Fibroblast of villous mesenchyme (primary cell): ENCODE measurements at places on chromosomes 13 and 19.
A peak's percentile ranks its signal among the peaks of the same experiment; 100 is the strongest.

GRCh38 chr13:80901111-80901510, 560.2 kb upstream of the SPRY2 start:
- DNase-seq: no peak

DNA sequence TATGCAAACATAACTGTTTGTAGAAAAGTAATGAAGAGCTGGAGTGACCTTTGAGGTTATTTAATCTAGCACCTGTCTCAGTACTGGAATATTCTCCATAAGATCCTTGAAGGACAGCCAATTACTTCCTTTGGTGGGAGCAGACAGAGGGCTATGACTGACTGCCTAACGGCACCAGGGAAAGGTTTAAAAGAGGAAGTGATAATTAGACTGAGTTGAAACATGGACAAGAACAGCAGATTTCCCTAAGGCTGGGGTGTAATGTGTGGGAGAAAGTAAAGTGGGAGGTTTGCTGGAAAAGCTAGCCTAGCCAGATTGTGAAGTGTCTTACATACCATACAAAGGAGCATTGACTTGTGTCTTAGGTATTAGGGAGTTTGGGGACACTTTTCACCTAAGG, 191.3 kb upstream of the PCDH9 start:
- DNase-seq: no peak

DNA sequence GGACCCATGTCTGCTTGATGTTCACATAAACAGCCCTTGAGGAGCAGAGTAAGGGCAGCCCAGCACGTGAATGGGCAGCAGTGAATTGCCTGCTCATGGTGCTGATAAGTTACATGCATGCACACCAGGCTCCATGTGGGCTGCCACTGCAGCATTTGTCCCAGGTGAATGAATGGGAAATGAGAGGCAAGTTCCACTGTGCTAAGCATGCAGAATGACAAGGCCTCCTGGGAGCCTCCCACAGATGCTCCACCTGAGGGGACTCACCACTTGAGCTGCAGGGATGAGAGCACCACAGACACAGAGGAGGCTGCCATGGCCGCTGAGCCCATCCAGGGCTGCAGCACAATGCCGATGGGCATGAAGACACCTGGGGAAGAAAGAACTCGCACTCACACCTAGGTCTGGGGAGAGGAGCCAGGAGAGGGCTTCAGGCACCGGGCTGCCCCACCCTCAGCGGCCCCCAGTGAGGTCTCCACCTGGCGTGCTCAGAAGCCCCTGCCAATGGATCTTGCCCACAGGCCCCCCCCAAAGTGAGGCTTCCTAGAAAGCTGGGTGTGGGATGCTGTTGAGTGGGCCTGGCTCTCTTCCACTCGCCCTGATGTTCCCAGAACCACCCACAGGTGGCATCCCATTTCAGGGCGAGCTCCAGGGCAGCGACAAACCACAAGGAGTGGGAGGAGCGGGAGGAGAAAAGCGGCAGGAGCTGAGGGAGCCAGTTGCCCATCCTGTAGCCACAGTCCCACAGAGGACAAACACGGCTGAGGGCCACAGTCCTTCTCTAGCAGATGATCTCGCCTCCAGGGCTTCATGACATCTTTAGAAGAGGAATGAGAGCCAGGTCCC, 73.8 kb downstream of the CCDC70 start:
- DNase-seq: peak; percentile 4

DNA sequence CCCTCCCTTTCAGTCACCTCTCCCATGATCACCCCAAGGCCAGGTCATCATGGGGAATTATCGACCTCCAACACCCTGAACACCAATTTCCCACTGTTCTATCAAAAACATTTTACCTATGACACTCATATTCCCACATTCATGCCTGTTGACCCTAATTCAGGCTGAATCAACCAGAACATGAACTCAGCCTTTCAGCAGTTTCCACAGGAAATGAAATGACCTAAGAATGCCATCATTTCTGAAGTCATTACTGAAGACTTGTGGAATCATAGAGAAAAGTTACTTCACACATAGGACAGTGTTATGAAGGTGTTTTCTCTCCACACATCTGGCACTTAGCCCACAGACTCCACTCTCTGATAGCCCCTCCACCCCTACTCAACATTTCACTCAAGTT, 29.9 kb upstream of the FAM124A start:
- no peak for DNase-seq

- DNase-seq: peak; percentile 96
Observed at GRCh38 chr13:28753208-28753892, 34.6 kb upstream of the SLC46A3 start.

DNA sequence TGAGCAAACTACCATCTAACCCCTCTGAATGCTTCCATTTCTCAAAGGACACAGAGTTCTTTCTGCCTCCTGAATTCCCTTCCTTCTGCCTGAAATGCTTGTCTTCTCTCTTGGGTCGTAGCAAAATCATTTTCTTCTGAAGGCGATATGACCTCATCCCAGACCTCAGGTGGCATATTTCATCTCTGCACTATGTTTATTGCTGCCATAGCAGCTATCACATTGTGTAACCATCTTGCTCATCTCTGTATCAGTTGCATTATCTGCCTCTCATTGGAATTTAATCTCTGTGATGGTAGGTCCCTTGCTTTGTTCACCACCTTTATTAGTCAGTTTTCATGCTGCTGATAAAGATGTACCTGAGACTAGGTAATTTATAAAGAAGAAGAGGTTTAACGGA, 32.5 kb upstream of the RAP2A start:
- no peak for DNase-seq

DNA sequence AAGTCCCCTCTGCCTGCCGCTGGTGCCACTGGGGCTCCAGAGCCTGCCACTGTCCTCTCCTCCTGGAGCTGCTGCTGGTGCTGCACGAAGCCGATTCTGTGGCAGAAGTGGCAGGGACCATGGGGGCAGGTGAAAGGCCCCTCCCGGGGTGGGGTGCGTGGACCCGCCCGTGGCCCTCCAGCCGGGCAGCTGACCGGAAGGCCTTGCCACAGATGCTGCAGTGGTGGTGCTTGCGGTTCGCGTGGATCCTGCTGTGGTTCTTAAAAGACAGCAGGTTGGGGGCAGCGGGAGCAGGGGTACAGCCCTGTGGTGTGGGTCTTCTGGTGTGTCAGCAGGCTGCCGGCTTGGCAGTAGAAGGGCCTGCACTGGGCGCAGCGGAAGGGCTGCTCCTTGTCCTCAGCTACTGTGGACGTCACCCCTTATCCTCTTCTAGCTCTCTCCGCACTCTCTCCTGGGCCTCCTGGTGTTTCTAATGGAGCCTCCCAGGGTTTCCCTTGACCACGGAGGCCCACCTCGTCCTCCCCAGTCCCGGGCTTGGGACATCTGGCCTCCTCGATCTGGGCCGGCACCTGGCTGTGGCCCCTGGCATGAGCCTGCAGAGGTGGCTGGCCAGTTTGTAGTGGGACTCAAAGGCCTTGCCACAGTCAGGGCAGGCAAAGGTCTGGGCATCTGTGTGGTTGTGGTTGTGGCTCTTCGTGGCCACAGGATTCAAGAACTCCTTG, 380.4 kb downstream of the OLFM4 start:
- DNase-seq: no peak

- no peak for DNase-seq
Observed at GRCh38 chr13:26308836-26309235, 54.9 kb downstream of the CDK8 start.

DNA sequence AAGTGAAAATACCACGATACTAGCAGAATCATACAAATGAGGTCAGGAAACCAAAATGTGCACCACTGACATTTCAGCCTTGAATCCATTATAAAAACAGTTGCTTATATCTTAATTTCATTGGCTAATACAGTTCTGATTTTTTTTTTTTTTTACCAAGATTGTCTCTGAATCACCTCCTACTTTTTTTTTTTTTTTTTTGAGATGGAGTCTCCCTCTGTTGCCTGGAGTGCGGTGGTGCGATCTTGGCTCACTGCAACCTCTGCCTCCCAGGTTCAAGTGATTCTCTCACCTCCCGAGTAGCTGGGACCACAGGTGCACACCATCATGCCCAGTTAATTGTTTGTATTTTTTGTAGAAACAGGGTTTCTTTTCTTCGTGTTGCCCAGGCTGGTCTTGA, 270.2 kb downstream of the LMO7 start:
- no peak for DNase-seq

GRCh38 chr13:111920932-111921705, 145.8 kb upstream of the SOX1 start:
- DNase-seq: no peak

- DNase-seq: peak; percentile 42
Observed at GRCh38 chr19:46256855-46257254, 27.3 kb downstream of the IGFL1 start.

GRCh38 chr13:84896128-84896527, 903.1 kb downstream of the SLITRK6 start:
- DNase-seq: peak; percentile 52

GRCh38 chr13:80239571-80240255, 101.2 kb downstream of the SPRY2 start:
- no peak for DNase-seq

GRCh38 chr13:46022481-46022880, 30.1 kb downstream of the ZC3H13 start:
- no peak for DNase-seq

DNA sequence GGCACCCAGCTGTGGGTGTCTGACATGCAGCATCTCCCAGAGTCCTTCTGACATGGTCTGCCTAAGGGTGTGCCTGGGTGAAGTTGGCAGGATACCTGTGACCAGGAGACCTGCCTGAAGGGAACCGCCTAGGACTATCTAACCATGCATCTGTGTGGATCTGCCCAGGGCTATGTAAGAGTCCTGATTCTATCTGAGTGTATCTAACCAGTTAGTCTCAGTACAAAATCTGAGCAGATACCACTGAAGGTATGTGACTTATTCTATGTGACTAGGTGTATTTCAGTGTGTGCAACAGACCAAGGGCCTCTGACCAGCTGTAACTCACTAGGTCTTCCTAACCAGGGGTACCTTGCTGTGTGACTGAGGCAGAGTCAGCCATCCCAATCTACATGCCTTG, 28.2 kb upstream of the FBL start:
- no peak for DNase-seq

DNA sequence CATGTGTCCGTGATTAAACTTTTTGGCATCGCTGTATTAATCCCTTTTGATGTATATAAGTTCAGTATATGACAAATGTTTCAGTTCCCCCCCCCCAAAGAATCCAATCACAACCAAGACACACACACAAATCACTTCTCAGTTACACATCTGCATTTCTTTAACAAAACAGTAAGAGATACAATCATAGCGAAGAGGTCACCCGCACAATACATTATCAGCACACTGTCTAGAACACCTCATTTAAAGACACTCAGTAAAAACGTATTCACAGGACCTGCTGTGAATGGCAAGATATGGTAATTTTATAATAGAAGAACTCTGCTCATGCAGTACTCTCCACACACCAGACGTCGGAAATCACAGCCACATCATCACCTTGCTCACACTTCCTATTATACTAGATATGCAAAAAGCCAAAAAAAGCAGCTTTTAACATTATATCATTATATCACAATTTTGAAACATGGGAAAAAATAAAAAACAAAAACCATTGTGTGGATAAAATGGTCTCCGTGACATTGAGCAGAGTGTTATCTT, 71.4 kb upstream of the XPO4 start:
- no peak for DNase-seq

GRCh38 chr13:49701491-49701890, 10.2 kb upstream of the EBPL start:
- DNase-seq: no peak

DNA sequence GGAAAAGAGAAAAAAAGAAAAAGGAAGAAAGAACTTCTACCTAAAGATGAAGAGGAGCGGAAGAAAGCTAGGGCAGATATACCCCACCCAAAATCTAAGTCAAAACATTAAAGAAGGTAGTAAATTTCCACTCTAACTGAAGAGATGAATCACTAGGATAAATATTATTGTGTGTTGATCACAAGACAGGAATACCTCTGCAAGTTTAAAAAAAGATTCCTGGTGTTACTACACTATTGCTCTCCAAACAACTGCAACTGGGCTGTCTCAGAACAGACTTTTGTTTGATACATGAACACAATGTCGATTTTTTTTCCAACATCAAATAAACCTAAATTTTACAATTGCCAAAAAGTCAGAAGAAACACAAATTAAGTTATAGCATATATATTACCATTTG, 6.8 kb downstream of the HSPH1 start:
- peak; percentile 64 for DNase-seq

GRCh38 chr13:113491418-113491883, 940 bp upstream of the DCUN1D2 start:
- DNase-seq: peak; percentile 38

DNA sequence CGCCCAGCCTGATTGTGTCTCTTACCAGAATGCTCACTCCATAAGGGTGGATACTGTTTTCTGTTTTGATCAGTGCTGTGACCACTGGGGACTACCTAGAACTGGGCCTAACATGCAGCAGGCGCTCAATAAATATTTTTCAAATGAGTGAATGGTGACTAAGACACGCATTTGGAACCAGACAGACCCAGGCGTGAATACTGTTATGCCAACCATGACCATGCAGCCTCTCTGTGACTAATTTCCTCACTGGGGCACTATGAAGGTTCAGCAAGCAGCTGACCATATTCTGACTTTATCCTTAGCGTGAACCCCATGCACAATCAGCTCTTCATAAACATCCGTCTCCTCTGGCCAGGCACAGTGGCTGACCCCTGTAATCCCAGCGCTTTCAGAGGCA, 13.0 kb upstream of the SPC24 start:
- peak; percentile 95 for DNase-seq

DNA sequence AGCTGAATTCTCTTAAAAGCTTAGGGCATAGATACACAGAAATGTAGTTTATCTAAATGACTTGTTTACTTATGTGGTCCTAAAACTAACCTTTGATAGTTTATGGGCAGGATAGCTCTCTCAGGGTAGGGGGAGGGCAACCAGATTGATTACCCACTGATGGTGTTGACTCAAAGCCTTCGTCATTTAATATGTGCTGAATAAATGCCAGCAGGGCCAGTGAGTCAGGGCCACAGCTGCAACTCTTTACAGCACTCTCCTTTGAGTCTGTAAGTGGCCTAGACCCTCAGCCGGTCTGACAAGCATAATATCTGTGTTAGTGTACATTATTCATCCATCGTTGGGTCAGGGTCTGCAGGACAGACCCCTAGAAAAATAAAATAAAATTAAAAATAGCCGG, 128.5 kb downstream of the ZNF675 start:
- DNase-seq: no peak

- DNase-seq: no peak
Observed at GRCh38 chr13:111370147-111370546, 49.7 kb downstream of the TEX29 start.

GRCh38 chr19:35992907-35993765, 1.9 kb upstream of the SDHAF1 start:
- DNase-seq: no peak

GRCh38 chr19:3494051-3494450, 6.4 kb downstream of the DOHH start:
- DNase-seq: no peak

GRCh38 chr19:55519451-55520311, 17.3 kb downstream of the SBK2 start:
- peak; percentile 51 for DNase-seq

DNA sequence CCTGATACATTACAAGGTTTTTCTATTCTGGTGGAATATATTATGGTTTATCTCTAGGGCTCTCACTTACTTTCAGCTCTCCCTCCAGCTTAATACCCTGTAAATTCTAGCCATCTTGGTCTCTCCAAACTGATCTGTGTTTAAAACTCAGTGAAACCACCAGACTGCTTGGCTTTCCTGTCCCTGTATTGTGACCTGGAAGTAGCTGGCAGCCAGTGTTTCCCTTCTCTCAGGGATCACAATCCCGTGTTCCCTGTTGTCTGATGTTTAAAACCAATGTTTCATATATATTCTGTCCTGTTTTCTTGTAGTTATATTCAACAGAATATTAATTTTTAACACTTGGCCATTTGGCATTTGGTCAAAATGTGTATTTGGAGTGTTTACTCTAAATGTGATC, 8.0 kb downstream of the AKAP11 start:
- no peak for DNase-seq

GRCh38 chr13:65638572-65639168, 1591.5 kb downstream of the PCDH9 start:
- peak; percentile 17 for DNase-seq
